Cortex of kidney (tissue), 1 donor: ENCODE measurements at places on chromosomes 16 and 17.

GRCh38 chr17:17325228-17325627 is 22.1 kb downstream of the NT5M start:
- no peak for DNase-seq

GRCh38 chr17:35099908-35100307 is 19.8 kb downstream of the RAD51D start:
- DNase-seq: no peak

DNA sequence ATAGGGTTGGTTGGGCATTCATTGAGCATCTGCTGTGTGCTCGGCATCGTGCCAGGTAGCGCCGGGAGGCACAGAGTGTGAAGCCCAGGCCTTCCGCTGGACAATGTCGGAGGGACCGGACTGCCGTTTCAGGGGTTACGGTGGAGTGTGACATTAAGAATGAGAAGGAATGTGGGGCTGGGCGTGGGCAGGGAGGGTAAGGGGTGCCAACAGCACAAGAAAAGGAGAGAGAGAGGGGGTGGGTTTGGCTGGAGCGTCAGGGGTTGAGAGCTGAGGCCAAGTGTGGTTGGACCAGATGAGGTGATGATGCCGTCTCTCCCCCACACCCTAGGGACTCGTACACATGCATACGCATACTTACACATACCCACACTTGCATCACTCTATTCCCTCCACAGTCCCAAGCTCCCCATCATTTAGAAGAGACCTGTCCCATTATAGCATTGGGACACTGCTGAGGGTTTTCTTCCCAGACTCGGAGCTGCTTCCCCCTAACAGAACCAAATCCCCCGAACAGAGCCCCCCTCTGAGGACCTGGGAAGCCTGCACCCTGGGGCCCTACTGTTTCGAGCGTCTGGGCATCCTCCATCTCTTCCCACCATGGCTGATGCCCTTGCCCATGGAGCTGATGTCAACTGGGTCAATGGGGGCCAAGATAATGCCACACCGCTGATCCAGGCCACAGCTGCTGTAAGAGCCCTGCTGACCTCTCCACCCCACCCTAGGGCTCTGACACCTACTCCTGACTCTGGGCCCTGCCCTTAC is 3.3 kb upstream of the KCTD11 start:
- no peak for DNase-seq

- DNase-seq: no peak
These were observed 3.7 kb downstream of the PHOSPHO1 start for GRCh38 chr17:49226771-49227435.
